ENCODE measurements at places on chromosomes 1 and 21.

GRCh38 chr1:165408518-165408917, 36.4 kb downstream of the RXRG start:
- no peak for DNase-seq

DNA sequence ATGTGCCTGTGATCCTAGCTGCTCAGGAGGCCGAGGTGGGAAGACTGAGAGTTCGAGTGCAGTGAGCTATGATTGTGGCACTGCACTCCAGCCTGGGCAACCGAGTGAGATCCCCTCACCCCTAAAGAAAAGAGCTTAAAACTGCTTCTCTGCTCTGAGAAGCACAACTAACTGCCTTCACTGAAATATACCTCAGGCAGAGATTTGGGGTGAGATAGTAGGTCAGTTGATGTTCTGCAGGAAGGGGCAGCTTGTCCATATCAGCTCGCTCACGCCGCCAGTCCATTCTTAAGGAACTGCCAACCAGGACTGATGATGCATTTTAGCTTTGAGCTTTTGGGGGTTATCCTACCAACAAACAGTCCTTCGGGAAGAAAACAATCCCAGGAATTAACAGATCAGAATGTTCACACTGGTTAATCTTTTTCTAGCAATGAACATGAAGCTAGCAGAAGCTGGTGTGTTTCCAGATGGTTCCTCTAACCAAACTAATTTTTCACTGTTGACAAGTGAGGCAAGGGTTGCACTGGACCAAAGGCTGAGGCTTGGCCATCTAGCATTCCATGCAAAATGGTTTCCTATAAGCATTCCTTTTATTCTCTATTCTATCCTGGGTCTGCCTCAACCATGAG, 31.6 kb downstream of the LHX4 start:
- DNase-seq, result no peak

DNA sequence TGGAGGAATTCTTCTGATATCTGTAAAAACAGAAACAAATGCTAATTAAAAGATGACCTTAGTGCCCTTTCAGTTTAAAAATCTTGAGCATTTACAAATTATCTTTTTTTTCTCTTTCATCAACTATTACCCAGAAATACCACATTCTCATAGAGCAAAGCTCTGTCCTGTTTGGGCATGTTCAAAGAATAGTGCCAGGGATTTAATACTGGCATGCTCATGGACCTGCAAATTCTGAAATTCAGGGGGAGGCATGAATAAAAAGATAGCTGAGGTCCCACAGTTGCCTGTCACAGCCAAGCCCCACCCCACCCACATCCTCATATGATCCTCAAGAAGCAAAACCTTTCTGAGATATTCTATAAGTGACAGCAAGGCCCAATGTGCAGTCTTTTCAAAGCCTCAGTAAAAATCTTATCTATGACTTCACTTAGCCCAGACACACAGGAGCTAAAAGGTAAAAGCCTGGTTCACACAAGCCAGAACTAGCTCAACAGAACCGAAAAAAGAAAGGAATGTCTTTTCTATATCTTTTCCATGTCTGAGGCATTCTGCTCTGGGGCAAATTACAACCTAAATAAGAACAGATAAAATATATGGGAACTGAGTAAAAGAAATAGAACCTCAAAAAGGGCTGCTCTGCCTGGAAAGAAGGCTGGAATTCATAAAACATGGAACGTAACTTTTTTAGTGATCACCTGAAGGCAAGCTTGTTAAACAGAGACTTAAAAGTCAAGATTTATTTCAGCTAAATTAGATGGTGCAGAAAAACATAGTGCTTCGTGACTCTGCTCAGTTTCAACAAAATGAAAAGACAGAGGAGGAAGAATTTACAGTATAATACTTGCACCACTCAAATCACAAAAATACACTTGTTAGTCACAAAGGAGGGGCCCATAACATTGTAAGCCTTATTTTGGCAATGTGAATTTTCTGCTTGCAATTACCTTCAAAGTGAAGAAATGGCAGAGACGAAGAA, 11.0 kb downstream of the WLS start:
- DNase-seq, result no peak

DNA sequence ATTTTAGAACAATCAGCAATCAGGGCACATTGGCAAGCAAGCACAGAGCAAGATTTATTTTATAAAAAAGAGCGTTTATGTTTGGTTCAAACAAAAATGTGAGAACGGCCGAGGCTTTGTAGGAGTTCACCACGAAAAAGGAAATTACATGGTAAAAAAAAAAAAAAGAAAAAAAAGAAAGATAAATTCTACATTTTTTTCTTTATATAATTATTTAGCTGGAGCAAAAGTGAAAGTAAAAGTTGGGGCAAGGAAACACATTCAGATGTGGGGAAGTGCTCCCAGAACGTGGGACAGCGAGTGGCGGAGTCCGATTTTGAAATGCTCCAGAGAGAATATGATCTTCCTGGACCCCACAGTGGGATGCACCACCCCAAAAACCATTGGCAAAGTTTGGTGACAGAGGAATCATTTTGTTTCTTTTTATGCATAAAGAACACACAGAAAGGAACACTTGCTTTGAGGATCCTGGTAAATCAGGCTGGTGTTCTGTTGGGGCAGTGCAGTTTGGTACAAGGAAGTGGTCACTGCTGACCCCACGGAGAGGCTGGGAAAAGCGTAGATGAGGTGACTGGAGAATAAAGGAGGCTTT, 16.3 kb upstream of the ATP5PO start:
- no peak for DNase-seq

DNA sequence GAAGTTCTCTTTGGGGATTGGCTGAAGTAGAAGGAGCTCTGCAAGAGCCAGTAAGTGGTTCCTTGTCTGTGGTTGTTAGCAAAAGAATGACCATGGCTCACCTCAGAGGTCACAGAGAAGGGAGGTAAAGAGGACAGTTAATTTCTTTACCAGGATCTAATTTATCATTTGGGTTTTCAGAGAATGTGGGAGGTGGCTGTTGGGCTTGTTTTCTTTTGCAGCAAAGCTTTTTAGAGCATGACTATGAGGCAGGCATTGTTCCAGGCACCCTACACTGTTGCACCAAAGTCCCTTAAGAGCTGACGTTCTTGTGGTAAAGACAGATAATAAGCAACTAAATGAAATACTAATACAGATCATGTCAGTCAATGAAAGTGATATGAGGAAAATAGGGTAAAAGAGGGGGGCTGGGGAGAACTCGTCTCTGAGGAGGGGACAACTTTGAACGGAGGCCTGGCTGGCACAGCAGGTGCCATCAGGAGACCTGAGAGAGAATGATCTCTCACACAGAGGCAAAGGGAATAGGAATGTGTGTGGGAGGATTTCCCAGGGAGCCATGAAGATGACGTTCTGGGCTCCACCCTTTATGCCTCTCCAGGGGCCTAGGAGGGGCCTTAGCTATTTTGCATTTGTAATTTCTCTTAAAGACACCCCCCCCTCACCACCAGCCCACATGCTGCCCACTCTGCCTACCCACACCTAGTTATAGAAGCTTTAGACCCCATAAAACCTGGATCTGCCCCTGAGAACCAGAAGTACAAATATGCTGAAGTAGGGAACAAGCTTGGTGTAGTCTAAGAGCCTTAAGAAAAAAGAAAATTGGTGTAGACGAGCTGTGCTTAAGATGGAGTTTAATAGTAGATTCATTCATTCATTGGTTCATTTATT, 177.5 kb downstream of the ROR1 start:
- no peak for DNase-seq

Data from right forelimb (tissue), 1 donor.